ENCODE measurements at places on chromosomes 1 and 21.

- DNase-seq, result peak; percentile 28
These were observed 27.7 kb upstream of the LY9 start for GRCh38 chr1:160768295-160768657.

- DNase-seq, result no peak
These were observed 62.3 kb downstream of the SLC19A1 start for GRCh38 chr21:45479691-45480675.

DNA sequence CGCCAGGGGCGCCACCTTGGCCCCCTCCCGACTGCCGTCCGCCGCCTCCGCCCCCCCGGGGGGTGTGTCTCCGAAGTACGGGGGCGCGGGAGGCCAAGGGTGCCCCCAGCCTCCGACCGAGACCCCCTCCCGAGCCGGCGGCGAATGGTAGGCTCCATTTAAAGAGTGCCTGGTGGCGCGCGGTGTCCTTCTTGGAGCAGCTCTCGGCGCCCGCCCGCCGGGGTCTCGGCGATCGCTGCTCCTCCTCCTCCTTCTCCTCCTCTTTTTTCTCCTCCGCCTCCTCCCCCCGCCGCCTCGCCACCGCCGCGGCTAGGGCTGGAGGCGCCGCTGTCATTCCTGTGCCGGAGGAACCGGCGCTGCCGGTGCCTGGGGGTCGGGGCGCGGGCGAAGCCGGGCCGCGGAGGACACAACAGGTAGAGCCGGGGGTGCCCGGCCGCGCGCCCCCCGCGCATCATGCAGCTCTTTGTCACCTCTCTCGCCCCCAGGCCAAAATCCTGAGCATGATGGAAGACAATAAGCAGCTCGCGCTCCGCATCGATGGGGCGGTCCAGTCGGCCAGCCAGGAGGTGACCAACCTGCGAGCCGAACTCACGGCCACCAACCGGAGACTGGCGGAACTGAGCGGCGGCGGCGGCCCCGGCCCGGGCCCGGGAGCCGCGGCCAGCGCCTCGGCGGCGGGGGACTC, at the start of gene KAZN:
TSS of gene KAZN (plus strand) at position 188 of the 685 bp plus-strand sequence.
- DNase-seq, result peak; percentile 65

DNA sequence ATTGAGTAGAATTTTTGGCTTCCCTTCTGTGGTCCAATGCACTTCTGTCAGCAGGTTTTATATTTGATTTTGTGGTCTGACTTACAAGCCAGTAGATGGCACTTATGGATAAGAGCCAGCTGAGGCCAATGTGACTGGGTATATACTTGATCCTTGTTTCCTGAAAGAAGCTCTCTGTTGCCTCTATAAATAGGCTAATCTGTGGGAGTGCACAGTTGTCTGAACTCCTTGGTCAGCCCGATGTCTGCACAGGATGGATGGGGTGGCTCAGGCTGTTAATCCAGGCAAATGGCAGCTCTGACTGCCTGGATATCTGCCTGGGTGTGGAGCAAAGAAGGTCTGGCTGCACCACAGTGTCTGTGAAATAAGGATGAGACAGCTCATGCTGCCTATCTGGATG, 1183.7 kb upstream of the PRMT6 start:
- no peak for DNase-seq

GRCh38 chr1:236059011-236059410, 5.9 kb downstream of the NID1 start:
- DNase-seq, result no peak

GRCh38 chr1:156657741-156658319, 15.9 kb downstream of the BCAN start:
- DNase-seq, result peak; percentile 20

GRCh38 chr1:147516157-147516917, 25.0 kb upstream of the BCL9 start:
- no peak for DNase-seq

- no peak for DNase-seq
These were observed 62.3 kb upstream of the COL11A1 start for GRCh38 chr1:103170609-103171008.

GRCh38 chr1:3014443-3015268, 6.6 kb upstream of the ACTRT2 start:
- no peak for DNase-seq

- DNase-seq, result peak; percentile 90
These were observed 228.8 kb downstream of the COL11A1 start for GRCh38 chr1:102879439-102879993.

DNA sequence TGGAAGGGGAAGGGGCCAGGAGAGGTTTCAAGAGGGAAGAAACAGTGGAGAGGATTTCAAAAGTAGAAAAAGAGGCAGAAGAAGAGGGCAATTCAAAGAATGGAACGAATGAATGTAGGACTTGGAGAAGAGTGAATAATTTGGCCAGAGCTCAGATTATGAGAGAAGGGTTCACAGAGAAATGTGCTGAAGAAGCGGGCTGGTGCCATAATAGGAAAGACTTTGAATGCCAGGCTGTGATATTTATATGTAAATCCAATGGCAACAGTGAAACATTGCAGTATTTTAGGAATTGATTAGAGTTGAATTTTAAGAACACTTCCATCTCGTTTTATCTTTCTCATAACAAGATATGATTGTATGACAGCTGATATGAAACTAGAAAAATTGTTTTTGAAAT, 36.0 kb upstream of the ANGPTL7 start:
- no peak for DNase-seq

DNA sequence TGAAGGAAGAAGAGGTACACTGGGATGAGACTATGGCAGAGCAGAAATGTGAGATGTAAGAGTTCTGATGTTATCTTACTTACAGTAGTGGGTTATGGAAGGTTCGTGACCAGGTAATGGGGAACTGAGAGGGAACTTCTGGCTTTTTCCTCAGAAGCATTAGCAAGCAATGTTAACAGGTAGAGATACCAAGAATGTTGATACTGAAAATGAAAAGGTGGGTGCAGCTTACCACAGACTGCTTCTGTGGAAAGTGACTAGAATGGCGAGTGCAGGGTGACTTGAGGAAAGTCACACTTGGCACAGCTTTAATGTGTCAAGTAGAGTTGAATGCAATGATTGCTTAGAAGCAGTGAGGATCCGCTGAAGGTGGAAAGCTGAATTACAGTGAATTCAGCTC, 70.8 kb downstream of the PLA2G4A start:
- no peak for DNase-seq

DNA sequence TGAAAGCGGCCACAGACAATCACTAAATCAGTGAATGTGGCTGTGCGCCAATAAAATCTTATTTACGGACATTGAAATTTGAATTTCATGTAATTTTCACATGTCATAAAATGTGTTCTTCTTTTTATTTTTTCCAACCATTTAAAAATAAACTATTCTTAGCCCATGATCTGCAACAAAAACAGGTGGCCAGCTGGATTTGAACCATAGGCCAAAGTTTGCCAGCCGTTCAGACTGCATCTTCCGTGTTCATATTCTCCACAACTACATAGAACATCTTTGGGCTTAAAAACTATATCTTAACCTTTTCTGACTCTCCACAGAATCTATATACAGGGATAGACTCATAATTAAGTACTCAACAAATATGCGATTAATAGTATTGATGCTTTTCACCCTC, 81.2 kb upstream of the RALGPS2 start:
- DNase-seq, result no peak

- peak; percentile 63 for DNase-seq
These were observed 38.9 kb downstream of the CCDC18 start for GRCh38 chr1:93219443-93219842.

- DNase-seq, result no peak
These were observed at the start of gene PODN for GRCh38 chr1:53061859-53062707. TSS of gene PODN (plus strand) at chr1:53062213. CDS start at chr1:53069856, 7,643 bp downstream.

GRCh38 chr21:14058566-14058965, 152.2 kb downstream of the LIPI start:
- no peak for DNase-seq

GRCh38 chr1:19121192-19121591, 88.9 kb downstream of the UBR4 start:
- DNase-seq, result peak; percentile 13

- DNase-seq, result peak; percentile 80
These were observed 218.7 kb upstream of the COA6 start for GRCh38 chr1:234154320-234155251.

DNA sequence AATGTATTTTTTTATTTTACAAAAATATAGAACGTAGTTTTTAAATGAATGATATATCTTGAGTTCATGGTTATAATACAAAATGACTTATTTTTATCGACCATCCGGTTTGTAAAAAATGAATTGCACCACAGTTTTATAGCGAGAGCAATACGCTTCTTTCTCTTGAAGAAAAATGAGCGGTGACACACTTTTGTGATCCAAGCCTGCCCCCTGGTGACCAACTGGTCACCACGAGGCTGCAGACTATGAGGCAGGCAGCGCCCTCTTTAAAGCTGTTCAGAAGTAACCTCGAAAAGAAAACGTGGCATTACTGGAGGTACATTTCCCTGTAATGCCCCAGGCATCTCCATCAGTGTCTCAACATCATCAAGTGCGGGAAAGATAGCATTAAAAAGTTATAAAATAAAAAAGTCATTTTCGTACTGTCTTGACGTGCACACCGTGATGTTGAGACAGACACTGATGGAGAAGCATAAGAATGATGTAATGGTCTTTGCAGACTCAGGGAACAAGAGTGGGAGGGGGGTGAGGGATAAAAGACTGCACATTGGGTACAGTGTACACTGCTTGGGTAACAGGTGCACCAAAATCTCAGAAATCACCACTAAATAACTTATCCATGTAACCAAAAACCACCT, 734.2 kb upstream of the ADAMTS5 start:
- peak; percentile 87 for DNase-seq

GRCh38 chr1:27275696-27276095, 41.3 kb downstream of the WDTC1 start:
- no peak for DNase-seq

DNA sequence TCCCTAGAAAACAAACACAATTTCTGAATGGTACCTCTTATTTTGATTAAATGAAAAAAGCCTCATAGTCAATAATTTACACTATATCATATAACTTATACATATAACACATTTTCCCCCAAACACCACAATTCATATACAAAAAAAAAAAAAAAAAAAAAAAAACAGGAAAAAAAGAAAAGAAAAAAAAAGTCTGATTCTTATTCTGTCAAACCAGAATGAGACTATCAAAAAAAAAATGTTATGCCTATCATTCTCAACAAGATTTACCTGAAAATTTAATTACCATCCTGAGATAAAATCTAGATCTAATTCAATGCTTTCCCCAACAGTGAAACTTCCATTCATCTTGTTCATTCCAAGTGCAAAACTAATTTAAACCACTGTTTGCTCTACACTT, 86.8 kb downstream of the PCNX2 start:
- no peak for DNase-seq

DNA sequence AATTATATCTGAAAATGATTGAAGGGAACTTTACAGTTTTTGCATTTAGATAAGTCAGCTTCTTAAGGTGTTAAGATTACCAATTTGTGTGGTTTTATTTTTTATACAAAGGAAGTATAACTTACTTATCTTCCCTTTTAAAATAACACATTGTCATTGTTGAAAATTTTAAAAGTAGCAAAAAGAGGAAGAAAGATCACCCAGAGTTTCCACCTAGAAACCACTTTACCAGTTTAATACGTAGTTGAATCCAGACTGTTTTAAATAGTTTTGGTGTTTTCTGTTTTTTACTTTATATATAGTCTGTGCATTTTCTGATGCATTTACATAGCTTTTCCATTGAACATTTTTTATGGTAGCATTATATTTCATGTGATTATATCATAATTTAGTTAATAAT, 6.1 kb downstream of the CCDC18 start:
- no peak for DNase-seq

DNA sequence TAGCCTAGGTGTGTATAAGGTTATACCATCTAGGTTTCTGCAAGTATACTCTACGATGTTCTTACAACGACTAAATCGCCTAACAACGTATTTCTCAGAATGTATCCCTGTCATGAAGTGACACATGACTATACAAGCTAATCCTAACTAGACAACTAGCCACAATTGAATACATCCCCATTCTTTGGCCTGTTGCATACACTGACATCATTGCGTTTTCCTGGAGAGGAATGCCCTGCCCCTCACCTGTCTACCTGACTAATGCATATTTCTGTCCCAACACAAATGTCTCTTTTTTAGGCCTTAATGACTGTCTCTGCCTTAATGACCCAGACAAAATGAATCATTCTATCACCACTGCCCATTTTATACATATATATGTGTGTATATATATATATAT, 8.5 kb upstream of the NFIA start:
- no peak for DNase-seq

All from kidney tubule cell (primary cell).